CD8-positive, alpha-beta memory T cell (primary cell): ENCODE measurements at places on chromosomes 1 and 21. TPM values are rescaled to one million over a fixed set of nuclear protein-coding genes. Genes with fewer than 3 reads are reported as not detected.

DNA sequence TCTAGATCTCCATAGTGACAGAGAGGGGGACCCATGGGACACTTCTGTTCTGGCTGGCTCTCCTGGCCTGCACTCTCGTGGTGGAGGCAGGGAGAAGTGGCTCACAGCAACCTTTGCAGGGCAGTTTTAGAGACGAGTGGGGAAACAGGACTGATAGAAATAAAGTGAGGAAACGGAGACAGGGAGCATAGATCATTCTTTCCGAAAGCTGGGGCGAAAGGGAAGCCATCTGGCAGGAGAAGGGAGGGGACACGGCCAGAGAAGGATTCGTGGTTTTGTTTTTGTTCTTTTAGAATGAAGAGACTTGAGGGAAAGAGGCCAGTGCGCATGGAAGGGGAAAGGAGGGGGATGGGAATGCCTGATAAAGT is 3.5 kb downstream of the TIE1 start:
- no peak for DNase-seq

UBQLN4 gene
- 15.6 TPM for polyA plus RNA-seq

DNA sequence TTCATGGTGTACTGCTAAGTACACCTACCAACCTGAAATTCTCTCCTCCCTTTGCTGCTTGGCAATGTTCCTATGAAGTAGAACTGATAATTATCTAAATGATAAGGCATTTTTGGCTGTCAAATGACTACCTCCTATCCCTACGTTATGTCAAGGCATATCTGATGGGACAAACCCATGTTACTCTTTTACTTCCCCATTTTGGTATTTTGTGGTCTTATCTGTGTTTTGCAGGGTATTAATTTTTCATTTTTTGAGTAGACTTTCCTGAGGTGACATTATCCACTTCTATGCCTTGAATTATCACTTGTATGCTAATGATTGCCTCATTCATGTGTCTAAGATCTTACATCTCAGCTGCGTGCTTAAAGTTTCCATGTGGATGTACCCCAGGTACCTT is 499.6 kb upstream of the B3GALT2 start:
- no peak for DNase-seq

- no peak for DNase-seq
Measured at GRCh38 chr1:225434046-225434445, 6.2 kb upstream of the LBR start.

GRCh38 chr1:57770772-57771171 is 346.9 kb upstream of the DAB1 start:
- no peak for DNase-seq
